ENCODE measurements at places on chromosomes 3 and 15.

DNA sequence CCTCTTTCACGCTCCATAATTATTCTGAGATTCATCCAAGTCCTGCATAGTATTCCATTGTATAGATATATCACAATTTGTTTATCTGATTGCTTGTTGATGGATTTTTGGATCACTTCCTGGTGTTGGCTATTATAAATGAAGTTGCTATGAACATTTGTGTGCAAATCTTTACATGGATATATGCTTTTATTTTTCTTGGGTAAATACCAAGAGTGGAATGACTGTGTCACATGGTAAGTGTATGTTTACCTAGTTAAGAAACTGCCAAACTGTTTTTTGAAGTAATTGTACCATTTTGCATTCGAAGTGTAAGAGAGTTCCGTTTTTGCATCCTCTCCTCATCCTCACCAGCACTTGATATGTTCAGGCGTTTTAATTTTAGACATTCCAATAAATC, 34.6 kb upstream of the ROPN1 start:
- DNase-seq: no peak

GRCh38 chr15:68910816-68911215, 19.5 kb upstream of the SPESP1 start:
- no peak for DNase-seq

GRCh38 chr3:64464955-64465354, 222.8 kb downstream of the ADAMTS9 start:
- DNase-seq: no peak

DNA sequence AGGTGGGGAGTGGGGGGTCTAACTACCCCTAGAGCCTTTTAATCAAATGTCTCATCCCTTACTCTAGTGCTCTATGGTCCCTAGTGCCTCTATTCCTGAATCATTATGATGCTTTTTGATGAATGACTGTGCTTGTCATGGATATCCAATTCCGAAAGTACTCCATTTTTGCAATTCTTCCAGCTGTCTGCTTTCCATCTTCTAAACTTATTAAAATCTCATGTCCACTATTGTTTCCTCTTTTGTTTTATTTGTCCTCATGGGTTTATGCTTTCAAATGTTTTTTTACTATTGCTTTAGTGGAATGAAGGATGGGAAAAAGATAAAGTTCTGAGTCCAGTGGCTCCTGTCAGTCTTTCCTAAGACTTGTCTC, 77.2 kb upstream of the KCNMB2 start:
- no peak for DNase-seq

DNA sequence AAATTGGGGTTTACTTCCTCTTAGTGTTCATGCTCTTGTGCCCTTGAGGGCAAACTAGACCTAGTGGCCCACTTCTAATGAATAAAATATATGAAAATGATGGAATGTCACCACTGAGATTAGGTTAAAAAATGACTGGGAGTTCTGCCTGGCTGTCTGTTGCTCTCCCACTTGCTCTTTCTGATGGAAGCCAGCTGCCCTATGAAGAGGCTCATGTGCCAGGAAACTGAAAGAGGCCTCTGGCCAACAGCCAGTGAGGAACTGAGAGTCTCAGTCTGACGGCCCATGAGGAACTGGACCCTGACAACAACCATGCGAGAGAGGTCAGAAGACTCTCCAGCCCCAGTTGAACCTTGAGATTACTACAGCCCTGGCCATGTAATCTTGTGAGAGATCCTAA, 107.1 kb upstream of the FHIT start:
- peak; percentile 48 for DNase-seq

DNA sequence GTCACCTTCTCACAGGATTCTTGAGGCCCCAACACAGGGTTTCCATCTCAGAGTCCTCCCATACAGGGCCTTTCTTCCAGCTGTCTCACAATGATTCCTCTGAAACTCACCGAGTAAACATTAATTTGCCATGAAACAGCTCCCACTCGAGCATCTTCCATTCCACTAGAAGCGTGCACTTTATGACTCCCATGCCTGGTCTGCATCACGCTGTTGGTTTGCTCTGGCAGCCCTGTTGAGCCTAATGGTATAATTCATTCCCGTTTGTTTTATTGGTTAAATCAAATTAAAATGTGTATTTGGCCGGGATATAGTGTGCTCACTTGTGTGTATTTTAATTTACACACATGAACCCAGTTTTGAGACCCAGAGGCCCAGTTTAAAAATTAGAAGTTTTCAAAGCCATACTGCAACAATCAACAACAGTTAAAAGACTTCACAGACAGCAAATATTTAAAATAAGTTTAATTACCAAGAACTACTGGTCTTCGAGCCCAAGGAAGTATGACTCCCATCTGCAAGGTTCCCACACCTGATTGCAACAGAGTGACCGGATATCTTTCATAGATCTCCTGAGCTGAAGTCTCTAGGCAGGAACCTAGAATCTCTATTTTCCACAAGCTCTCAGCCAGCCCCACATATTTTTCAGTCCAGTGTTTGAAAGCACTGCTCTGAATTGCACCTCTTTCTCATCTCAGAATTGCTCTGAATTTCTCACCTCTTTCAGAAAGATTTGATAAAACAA, 42.3 kb upstream of the GYG1 start:
- no peak for DNase-seq

DNA sequence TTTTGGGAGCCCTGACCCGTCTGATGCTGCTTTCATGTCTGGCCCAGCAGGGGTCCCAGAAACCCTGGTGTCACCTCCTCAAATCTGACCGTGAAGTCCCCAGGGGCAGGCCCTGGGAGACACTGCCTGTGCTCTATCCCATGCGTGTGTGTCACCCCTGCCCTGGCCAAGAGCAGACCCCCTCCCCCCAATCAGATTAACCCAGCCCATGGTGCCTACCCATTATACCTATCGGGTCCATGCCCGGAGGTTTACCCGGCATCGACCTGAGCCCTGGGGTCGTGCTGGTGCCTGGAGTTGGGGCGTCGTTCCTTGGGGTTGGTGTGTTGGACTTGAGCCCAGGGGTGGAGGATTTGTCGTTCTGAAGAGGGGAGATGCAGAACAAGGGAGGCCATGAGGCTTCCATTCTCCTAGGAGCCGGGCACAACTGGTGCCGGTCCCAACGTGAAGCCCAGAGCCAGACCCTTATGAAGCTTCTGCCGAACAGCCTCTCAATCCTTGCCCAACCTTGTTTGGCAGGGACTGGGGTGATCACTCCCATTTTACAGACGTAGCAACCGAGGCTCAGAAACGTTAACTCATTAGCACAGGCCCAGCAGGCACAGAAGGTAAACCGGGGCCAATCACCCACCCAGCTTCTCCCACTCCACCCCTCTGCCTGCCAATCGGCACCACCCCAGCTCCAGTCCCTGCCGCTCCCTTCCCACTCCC, 39.6 kb downstream of the TLE3 start:
- no peak for DNase-seq

DNA sequence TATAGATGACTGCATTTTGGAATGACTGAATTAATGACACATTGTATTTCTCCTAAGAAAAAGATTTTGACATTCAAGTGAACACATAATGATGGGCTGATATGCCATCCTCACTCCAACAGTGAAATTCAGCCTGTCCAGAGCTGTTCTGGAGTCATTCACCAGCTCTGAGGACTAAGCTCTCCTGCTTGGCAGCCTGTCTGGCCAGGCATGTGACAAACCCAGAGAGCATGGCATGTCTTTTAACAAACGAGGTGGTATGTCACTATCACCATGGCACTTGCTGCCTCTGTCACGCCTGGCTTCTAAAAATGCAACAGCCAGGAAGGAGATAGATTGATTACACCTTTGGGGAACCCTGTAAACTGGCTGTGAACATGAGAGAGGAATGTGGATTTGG, 1.4 kb downstream of the ACTC1 start:
- DNase-seq: no peak

- no peak for DNase-seq
Measured at GRCh38 chr15:37134699-37135131, 34.4 kb upstream of the MEIS2 start.

- peak; percentile 17 for DNase-seq
Measured at GRCh38 chr15:58476525-58477162, 44.9 kb downstream of the LIPC start.

All from NCI-H1092 treated with DMSO at 0.1 percent for 48 hours (cell line).